ENCODE measurements at places on chromosomes 12 and 14. TPM values are rescaled to one million over a fixed set of nuclear protein-coding genes. Genes with fewer than 3 reads are reported as not detected.

B4GALNT1 gene
- total RNA-seq = 0.57 TPM

OAS3 gene
- total RNA-seq = 12.7 TPM

DNA sequence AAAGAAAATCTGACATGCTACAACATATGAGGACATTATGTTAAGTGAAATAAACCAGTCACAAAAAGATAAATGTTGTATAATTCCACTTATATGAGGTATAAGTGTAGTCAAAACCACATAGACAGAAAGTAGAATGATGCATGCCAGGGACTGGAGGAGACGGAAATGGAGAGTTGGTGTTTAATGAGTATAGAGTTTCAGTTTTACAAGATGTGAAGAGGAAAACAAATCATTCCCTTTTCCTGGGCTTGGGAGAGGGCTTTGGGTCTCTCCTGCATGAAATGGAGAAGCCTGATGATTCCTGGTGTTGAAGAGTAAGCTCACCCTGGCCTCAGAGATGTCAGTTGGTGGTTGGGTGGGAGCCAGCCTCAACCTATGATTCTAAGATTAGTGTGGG, 158.4 kb upstream of the PLXNC1 start:
- no peak overlapping the region for H3K4me3 ChIP-seq
- H3K27ac ChIP-seq = no peak overlapping the region
- no peaks in the 10 kb centered on the region for H3K27me3 ChIP-seq
- DNase-seq = no peak
- no peaks in the 10 kb centered on the region for H3K36me3 ChIP-seq

DNA sequence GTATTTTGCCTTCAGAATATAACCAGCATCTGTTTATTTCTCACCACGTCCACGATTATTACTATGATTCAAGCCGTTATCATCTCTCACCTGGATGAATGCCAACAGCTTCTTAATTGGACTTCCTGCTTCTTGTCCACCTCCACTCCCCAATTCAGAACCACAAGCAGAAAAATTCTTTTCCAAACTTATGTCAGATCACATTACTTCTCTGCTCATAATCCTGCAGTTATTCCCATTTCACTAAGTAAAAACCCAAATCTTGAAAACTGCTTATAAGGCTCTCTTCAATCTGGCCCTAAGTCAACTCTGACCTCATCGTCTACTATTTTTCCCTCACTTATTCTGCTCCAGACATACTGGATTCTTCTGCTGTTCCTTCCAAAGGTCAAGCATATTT, 2.0 kb downstream of the CRY1 start:
- no peak overlapping the region for H3K27ac ChIP-seq
- no peak overlapping the region for H3K4me3 ChIP-seq
- no peaks in the 10 kb centered on the region for H3K27me3 ChIP-seq
- DNase-seq = no peak

DNA sequence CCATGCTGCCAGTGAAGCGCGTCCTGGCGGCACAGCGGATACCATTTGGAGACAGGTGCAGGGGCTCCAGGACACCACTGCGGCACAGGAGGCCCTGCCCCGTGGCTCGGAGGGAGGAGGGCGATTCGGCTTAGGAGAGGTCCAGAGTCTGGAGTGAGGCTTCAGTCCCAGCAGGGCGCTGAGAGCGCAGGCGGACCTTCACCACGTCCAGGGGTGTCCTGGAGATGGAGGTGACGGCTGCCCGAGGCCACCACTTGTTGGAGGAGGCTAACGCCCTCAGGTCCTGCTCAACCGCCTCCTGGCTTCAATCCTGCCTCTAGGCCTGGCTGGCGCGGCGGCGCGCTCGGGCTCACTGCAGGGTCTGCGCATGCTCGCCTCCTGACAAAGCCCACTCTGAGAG, 45.7 kb downstream of the EIF2S3B start:
- H3K4me3 ChIP-seq = no peak overlapping the region
- H3K27me3 ChIP-seq = no peaks in the 10 kb centered on the region
- peaks cover 17% of the 10 kb centered on the region for H3K4me1 ChIP-seq
- DNase-seq = no peak

- no peaks in the 10 kb centered on the region for H3K27me3 ChIP-seq
- no peak overlapping the region for H3K4me3 ChIP-seq
- no peak overlapping the region for H3K27ac ChIP-seq
- H3K4me1 ChIP-seq = no peaks in the 10 kb centered on the region
These were observed 602.8 kb downstream of the ALG10 start for GRCh38 chr12:34625116-34625515.

PARPBP gene
- total RNA-seq = 16.2 TPM

GRCh38 chr12:114817571-114818425, 133.8 kb upstream of the TBX3 start:
- no peaks in the 10 kb centered on the region for H3K4me1 ChIP-seq
- H3K27ac ChIP-seq = no peak overlapping the region
- H3K36me3 ChIP-seq = no peaks in the 10 kb centered on the region
- H3K27me3 ChIP-seq = peaks cover 4% of the 10 kb centered on the region
- DNase-seq = no peak

FAM161B gene
- total RNA-seq = 1.7 TPM

DNA sequence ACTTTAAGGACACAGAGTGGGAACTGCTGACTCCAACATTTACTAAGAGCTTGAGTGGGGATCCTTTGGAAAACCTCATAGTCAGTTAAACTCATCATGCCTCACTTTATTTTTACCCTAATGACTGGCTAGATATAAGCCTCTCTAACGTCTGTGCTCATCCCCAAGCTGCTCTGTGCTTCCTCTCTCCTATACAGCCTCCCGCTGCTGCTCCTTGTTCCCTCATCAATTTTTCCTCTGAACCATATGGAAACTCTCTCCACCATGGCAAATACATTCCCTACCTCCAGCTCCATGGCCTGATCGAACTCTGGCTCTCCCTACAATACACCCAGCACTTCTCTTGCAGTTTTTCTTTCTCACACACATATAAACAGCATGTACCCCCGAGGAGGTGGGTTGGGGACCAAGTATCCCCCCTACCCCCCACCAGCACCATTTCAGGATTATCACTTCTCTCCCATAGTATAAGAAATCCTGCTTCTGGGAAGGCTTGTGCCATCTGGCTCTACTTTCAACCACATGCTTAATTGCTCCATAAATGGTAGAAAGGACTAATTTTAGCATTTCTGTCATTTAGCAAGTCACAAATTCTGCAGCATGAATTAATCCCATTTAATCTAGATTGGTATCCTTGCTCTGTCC, 39.2 kb upstream of the DYRK2 start:
- no peak overlapping the region for H3K27ac ChIP-seq
- no peaks in the 10 kb centered on the region for H3K4me1 ChIP-seq
- no peak overlapping the region for H3K4me3 ChIP-seq
- H3K36me3 ChIP-seq = no peaks in the 10 kb centered on the region
- H3K27me3 ChIP-seq = no peaks in the 10 kb centered on the region

- no peaks in the 10 kb centered on the region for H3K36me3 ChIP-seq
- H3K4me1 ChIP-seq = no peaks in the 10 kb centered on the region
- no peaks in the 10 kb centered on the region for H3K27me3 ChIP-seq
- no peak for DNase-seq
These were observed 340.2 kb downstream of the SEC23A start for GRCh38 chr14:38762845-38763244.

ARMH4 gene
- 1.6 TPM for total RNA-seq

DNA sequence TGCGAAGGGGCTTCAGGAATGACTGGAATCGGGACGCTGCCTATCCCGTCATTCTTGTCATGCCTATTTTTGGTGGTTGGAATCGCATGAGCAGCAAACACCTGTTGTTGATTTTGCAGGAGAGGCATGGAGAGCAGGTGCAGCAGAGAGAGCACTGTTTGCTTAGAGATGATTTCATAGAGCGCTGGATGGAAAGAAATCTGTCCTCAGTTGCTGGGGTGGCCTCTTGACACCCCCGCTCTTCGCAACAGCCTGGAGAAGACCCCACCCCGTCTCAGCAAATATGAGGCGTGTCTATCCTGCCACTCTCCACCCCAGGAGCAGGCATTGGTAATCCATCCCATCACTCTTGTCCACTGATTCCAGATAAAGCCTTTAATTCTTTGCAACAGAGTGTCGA, 19.3 kb upstream of the NCOR2 start:
- peaks cover 13% of the 10 kb centered on the region for H3K4me1 ChIP-seq
- H3K27me3 ChIP-seq = peaks cover under 1% of the 10 kb centered on the region
- H3K4me3 ChIP-seq = no peak overlapping the region

DNA sequence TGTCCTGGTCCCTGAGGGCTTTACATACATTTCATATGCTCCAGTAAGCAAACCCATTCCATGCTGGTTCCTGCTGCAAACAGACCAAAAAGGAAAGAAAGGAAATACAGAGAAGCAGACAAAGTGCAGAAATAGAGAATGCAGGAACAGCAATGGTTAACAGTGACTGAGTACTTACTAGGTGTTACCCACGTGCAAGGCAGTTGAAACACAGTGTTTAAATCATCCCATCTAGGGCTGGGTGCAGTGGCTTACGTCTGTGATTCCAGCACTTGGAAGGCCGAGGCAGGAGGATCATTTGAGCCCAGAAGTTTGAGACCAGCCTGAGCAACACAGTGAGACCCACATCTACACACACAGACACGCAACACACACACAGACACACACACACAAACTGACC, 21.2 kb upstream of the NINJ2 start:
- DNase-seq = no peak
- H3K27me3 ChIP-seq = no peaks in the 10 kb centered on the region
- no peak overlapping the region for H3K4me3 ChIP-seq
- no peaks in the 10 kb centered on the region for H3K36me3 ChIP-seq
- H3K27ac ChIP-seq = no peak overlapping the region
- peaks cover 6% of the 10 kb centered on the region for H3K4me1 ChIP-seq

DNA sequence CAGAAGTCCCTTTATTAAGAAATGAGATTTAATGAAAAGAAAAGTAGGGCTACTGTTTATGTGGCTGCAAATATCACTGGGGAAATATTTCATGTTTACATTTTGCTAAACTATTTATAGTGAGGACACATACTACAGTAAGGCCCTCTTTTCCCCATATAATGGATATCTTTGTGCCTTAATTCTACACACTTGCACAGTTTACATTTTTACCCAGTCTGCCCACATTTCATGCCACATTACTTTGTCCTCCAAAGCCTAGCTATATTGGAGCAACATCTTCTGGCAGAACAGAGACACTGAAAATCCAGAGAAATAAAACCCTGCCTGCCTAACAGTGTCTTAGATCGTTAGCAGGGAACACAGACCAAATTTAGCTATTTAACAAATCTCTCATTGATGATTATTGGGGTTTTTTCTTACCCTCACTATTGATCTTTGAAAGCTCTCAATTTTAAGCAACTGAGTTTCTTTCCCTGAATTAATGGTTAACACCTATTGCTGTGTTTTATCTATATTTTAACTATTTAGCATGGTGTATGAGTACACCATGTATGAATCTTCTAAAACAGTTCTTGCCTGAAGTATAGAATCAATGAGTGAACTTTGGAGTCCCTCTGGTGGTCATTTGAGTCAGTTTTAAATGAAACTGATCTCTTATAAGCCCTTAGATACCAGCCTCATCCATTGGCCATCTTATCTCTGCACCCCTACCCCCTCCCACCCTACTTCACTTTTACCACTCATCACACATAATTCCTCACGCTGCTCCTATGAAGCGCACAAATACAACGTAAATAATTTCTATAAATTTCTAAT, 170.2 kb downstream of the BCAT1 start:
- no peaks in the 10 kb centered on the region for H3K36me3 ChIP-seq
- no peak for DNase-seq
- no peak overlapping the region for H3K27ac ChIP-seq
- H3K4me3 ChIP-seq = no peak overlapping the region
- H3K27me3 ChIP-seq = no peaks in the 10 kb centered on the region

IAPP gene
- total RNA-seq = 0.14 TPM

- peaks cover 3% of the 10 kb centered on the region for H3K4me1 ChIP-seq
- H3K27me3 ChIP-seq = no peaks in the 10 kb centered on the region
- H3K36me3 ChIP-seq = no peaks in the 10 kb centered on the region
- no peak for DNase-seq
- H3K4me3 ChIP-seq = no peak overlapping the region
- no peak overlapping the region for H3K27ac ChIP-seq
These were observed 225.4 kb downstream of the PTPRO start for GRCh38 chr12:15547691-15548090.

CMKLR1 gene
- total RNA-seq = 4.4 TPM

NOVA1 gene
- total RNA-seq = 0.94 TPM

- peaks cover 49% of the 10 kb centered on the region for H3K36me3 ChIP-seq
- H3K4me3 ChIP-seq = no peak overlapping the region
- no peak overlapping the region for H3K27ac ChIP-seq
- peaks cover 55% of the 10 kb centered on the region for H3K27me3 ChIP-seq
These were observed 6.2 kb downstream of the C1QL4 start for GRCh38 chr12:49330631-49331379.

DNA sequence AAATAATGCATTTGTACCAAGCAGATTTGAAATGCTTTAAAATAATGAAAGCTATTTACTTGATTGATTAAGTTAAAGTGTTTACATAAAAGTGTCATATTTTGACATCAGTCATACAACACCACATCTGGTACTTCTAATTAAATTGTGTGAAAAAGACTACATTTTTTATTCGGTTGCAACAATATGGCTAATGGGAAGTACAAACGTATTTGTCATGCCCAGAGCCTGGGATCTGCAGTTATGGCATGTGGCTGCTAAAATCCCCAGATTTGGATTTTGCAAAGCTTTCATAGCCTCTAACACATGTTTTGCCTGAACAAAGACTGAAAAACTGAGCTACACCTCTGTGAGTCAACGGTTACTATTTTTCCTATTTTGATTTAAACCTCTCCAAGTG, 66.6 kb downstream of the LLPH start:
- no peak for DNase-seq
- no peak overlapping the region for H3K4me3 ChIP-seq
- H3K27ac ChIP-seq = no peak overlapping the region
- H3K36me3 ChIP-seq = no peaks in the 10 kb centered on the region

DNA sequence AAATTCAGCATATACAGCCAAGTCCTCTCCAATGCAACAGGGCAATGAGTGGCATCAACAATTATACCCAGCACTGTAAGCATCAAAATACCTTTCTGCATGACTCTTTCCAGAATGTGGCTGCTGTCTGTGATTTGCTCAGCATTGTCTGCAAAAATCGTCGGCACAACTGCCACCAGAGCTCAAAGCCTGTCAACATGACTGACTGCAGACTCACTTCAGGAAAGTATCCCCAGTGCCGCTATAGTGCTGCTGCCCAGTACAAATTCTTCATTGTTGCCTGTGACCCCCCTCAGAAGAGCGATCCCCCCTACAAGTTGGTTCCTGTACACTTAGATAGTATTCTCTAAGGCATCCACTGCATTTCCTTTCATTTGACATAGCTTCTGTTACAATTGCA, 735 bp downstream of the RNASE6 start:
- no peaks in the 10 kb centered on the region for H3K27me3 ChIP-seq
- DNase-seq = no peak
- H3K4me3 ChIP-seq = peak overlapping the region; percentile 24
- H3K36me3 ChIP-seq = no peaks in the 10 kb centered on the region

Data from thymus (tissue), 14 donors.